ENCODE measurements at places on chromosomes 11 and 22.

GRCh38 chr11:71086687-71087258 lies 165.6 kb downstream of the SHANK2 start:
- no peak for DNase-seq

DNA sequence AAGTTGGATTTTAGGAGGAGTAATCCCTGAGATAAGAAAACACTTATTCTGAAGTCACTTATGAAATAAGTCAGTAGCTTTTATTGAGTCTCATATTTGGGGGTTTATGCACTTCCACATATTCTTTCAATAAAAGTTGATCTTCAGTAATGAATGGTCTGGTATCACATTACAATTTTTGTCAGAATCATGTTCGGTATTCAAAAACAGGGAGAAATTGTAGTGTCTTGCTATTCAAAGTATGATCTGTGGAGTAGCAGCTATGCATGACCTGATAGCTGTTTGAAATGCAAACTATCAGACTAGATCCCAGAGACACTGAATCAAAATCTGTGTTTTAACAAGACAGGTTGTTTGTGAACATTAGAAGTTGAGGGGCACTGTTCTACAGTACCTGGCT lies 857.6 kb downstream of the METTL15 start:
- no peak for DNase-seq

GRCh38 chr11:104148074-104148473 lies 15.9 kb downstream of the PDGFD start:
- no peak for DNase-seq

DNA sequence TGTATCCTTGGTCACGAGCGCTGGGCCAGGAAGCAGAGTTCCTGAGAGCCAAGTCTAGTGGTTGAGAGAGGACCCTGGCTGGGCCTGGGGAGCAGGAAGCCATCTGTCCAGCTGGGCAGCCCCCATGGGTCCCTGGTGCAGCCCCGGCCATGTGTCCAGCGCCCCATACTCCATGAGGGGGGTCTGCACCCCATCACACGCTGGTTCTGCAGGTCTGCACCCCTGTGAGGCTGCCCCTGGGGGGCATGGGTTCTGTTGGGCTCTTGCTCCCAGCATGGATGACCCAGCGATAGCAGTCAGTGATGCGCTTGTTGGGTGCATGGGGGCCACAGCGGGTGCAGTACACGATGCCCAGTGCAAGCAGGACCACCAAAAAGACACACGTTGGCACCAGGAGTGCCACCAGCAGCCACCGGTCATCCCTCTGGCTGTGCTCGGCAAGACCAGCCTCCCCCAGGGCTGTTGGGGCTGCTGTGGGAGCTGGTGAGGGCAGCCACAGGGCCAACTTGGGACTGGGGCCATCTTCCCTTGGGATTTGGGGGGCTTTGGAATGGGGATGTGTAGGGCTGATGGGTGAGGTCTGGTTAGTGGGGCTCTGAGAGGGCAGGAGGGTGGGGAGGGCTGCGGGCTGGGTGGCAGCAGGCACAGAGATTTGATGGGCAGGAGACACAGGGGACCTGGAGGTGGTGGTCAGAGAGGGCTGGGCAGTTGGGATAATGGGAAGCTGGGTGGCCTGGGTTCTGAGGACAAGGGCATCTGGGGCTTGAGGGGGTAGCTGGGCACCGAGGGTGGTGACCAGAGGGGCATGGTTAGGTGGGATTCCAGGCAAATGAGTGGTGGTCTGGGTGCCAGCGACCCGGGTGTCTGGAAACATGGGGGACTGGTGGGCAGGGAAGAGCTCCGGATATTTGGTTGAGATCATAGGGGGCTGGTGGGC lies 2.0 kb downstream of the CD248 start:
- DNase-seq, result no peak

DNA sequence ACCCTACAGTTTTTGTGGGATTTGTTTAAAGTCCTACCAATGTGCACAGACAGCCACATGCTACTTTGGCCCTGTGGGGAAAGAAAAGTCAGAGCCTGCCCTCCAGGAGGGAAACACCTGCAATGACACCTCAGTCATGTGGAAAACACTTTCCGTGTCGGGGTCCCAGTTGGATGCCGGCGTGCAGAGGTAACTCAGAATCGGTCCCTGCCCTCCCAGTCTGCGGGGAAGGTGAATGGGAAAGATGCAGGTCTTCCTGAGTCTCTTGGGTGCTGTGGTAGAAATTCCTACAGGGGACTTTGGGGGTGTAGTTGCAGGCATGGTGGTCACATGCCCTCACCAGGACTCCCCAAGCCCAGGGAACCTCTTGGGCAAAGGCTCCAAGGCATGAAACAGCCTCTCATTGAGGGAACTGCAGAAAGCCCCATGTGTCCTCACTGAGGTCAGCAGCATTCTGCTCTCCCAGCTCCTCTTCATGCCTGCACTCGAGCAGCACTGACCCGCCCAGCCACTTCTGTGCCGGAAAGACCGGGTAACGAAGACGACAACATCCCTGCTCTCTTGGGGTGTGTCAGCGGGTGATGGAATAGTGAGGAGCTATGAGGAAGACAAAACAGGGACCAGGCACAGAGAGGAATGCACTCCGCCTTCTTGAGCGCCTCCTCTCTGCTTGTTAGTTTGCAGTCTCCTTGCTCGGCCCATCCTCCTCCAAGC lies 4.7 kb downstream of the RIBC2 start:
- no peak for DNase-seq

- no peak for DNase-seq
These were observed 38.8 kb downstream of the GNB1L start for GRCh38 chr22:19815823-19816290.

GRCh38 chr11:20609727-20610707 lies 10.6 kb downstream of the SLC6A5 start:
- no peak for DNase-seq

DNA sequence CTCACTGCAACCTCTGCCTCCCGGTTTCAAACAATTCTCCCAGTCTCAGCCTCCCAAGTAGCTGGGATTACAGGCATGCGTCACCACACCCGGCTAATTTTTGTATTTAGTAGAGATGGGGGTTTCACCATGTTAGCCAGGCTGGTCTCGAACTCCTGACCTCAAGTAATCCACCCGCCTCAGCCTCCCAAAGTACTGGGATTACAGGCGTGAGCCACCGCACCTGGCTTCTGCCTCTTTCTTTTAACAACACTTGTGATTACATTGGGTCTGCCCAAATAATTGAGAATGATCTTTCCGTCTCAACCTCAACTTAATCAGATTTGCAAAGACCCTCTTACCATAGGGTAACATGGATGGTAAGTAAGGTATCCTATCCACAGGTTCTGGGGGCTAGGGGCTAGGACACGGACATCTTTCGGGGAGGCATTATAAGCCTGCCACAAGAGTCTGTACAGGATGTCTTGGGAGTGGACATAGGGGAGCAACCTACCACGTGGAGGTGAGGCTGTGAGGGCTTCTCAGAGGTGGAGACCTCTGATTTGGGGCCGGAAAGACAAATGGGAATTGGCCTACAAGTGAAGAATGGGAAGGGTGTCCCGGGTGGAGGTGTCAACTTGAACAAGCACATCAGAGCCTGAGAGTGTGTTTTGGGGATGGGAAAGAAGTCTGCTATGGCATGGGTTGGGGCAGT lies 2.7 kb upstream of the CBX6 start:
- no peak for DNase-seq

DNA sequence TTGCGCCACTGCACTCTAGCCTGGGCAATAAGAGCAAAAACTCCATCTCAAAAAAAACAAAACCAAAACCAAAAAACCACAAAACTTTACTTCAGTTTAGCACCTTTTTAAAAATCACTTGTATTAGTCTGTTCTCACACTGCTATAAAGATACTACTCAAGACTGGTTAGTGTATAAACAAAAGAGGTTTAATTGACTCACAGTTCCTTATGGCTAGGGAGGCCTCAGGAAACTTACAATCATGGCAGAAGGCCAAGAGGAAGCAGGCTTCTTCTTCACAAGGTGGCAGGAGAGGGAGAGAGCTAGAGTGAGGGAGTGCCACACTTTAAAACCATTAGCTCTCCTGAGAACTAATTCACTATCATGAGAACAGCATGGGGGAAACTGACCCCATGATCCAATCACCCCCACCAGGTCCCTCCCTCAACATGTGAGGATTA lies 261.3 kb downstream of the TMEM135 start:
- no peak for DNase-seq

DNA sequence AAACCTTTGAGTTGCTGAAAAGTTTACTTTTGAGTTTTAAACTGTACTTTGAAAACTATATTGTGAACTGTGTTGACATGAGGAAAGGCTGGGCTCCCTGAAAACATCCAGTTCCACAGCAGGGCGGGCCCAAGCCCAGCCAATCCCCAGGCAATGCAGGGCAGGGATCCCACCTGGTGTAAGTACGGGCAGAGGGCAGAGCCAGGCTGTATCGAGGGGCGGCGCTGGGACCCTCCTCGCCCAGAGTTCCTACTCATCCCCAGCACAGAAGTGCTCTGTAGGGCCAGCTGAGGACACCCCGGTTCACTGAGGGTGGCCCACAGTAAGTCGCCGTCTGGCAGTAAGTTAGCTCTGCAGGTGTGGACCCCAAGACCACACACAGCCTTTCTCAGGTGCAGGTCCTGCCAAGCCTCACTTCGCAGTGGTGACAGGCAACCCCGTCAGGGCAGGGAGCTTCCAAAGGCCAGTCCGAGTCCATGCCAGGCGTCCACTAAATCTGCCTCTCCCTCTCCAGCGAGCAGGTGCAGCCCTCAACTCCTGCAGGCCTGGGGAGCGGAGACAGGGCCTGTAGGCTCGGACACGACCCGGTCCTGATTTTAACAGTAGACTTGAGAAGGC lies 6.3 kb downstream of the RASSF7 start:
- no peak for DNase-seq

DNA sequence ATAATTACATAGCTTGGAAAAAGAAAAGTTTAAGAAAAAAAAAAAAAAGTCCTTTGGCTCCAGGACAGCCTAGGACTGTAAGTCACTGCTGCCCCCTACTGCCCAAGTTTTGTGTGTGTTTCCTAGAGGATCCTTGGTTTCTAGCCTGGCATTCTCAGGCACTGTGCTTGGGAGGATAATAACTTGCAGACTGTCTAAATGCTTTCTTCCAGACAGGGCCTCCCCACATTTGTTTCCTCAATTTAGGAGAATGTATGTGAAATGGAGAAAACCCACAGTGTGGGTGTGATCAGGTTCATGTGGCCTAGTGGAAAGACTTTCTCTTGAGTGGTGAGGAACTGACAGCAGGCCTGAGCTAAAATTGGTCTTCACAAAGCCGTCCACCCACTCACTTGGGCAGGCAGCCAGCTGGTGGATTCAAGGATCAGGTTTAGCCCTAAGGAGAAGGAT lies 191.0 kb downstream of the NAV2 start:
- DNase-seq, result no peak

DNA sequence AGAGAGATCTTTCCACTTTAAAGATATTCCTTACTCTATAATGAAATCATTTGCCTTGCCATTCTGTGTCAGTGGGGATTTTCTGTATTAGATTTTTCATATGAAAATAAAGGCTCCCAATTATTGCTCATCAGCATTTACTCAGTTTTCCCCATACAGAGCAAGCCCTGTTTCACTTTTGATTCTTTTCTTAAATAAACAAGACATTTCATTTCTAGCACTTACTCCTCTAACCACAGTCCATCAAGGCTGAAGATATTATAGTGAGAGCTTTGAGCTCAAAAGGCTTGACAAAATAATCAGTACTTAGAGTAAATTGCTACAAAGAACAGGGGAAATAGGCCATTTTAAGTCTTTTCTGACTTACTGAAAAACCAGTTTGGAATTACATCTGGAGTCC lies 385.1 kb downstream of the LRRC4C start:
- DNase-seq, result no peak

- DNase-seq, result no peak
These were observed 96.7 kb upstream of the OR9G4 start for GRCh38 chr11:56845121-56845732.

DNA sequence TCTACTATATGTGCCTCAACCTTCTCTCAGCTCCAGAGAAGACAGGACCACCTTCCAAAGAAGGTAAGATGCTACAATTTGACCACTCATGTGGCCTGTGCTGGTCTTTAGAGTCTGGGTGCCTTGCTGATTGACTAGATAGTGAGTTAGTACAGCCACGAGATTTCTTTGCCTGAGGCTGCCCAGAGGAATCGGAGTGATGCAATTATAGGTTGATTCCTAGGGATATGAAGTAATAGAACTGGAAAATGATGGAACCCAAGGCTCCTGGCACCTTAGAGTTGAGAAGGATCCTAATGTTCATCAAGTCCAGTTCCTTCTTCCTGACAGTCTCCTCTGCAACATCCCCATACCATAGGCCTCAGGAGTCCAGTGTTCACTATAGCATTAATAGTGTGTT lies 46.5 kb upstream of the CCDC134 start:
- no peak for DNase-seq

DNA sequence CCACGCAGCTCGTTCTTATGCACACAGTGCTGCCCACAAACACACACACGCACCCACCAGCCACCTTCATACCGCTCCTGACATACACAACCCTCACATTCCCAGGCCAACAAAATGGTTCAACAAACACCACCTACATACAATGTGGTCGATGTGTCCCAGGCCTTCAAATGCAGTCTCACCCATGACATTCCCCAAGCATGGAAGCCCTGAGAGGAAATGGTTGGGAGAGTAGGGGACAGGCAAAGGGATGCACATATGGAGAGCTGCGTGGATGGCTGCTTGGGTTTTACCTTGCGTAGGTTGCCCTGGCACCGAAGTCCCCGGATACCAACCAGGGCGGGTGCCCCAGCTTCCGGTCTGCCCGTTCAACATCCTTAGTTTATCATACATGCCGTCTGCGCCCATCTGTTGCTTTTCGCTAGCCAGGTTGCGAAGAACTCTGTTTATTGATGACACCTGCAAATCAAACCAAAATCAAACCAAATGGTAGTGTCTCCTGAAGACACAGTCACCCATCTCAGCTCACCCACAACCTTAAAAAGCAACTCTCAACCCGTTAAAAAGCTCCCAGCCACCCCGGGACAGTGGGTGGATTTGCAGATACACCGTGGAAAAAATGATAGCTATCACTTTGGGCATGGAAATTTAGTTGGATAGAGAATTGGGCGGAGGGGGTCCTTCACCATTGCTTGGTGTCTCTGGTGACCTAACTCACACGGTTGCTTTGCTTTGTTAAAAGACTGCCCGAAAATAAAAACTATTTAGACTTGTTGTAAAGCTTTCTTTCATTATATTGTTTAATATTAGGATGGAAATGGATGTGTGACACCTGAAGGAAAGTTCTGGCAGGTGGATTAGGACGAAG lies 10.5 kb downstream of the PAX6 start:
- DNase-seq, result no peak

GRCh38 chr11:42901084-42901483 lies 410.7 kb upstream of the API5 start:
- DNase-seq, result no peak

- DNase-seq, result no peak
These were observed 558.1 kb downstream of the ETS1 start for GRCh38 chr11:128029219-128029722.

GRCh38 chr22:23516304-23516703 lies 63.8 kb downstream of the IGLL1 start:
- no peak for DNase-seq

- no peak for DNase-seq
These were observed 78.5 kb upstream of the NCAM1 start for GRCh38 chr11:112882494-112883381.

Measured in GOT3 (cell line).